Naive thymus-derived CD4-positive, alpha-beta T cell (primary cell): ENCODE measurements at places on chromosomes 13 and 19. TPM values are rescaled to one million over a fixed set of nuclear protein-coding genes. Genes with fewer than 3 reads are reported as not detected.

DNA sequence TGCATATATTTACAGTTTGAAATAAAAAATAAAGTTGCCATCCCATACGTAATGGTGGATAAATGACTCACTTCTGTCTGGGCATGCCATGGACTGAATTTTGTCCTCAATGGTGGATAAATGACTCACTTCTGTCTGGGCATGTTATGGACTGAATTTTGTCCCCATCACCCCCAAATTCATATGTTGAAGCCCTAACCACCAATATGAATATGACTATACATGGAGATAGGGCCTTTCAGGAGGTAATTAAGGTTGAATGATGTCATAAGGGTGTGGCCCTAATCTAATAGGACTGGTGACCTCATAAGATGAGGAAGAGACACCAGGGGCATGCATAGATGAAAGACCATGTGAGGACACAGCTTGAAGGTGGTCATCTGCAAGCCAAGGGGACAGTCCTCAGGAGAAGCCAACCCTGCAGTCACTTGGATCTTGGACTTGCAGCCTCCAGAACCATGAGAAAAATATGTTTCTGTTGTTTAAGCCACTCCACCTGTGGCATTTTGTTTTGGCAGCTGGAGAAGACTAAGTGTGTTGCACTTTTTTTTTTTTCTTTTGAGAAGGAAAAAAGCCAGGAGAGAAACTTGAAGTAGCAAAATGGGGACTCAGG lies 41.8 kb downstream of the RFC3 start:
- H3K36me3 ChIP-seq = no peaks in the 10 kb centered on the region
- H3K4me1 ChIP-seq = no peaks in the 10 kb centered on the region
- no peak for DNase-seq

- no peaks in the 10 kb centered on the region for H3K4me1 ChIP-seq
- no peaks in the 10 kb centered on the region for H3K36me3 ChIP-seq
- no peak overlapping the region for H3K27ac ChIP-seq
- no peak for DNase-seq
- no peaks in the 10 kb centered on the region for H3K27me3 ChIP-seq
Measured at GRCh38 chr19:48698046-48698445, 2.3 kb downstream of the FUT2 start.

Gene IGFL3
- total RNA-seq = not detected

DNA sequence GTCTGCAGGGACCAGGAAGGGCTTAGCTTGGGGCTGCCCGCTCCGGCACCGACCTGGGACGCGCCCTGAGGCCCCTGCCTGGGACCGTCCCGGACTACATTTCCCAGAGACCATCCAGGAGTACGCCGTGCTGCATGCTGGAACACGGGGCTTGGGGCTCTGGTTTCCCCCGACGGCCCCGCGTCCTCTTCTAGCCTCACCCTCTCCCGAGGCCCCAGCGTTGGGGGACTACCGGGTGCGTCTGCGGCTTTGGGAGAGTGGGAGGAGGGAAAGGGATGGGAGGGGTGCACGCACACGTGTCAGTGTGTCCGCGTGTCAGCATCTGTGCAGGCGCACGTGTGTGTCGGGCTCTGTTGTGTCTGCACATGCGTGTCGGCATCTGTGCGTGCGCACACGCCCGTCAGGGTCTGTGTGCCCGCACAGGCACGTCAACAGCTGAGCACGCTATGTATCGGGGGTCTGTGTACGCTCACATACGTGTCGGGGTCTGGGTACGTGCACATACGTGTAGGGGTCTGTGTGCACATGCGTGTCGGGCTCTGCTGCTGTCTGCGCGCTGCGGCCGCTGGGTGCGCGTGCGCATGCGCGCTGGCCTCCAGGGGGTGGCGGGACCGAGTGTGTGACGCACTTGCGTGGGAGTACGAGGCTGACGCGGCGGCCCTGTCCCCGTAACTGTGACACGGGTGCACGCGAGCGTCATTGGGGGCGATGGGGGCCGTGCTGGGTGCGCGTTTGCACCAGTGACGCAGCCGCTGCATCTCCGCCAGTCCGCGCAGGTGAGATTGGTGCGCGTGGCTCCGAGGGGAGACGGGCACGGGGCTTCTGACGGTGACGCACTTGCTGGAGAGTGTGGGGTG lies at the start of gene ZNF331:
Gene ZNF331, plus strand, starts transcription at position 625 of the 857 bp plus-strand sequence. CDS start 31,232 bp downstream, outside the sequence.
- peak; percentile 96 for DNase-seq
- peak within 1 kb of the TSS; percentile 65 for H3K4me3 ChIP-seq
- H3K36me3 ChIP-seq = peaks cover 19% of the 10 kb centered on the region
- H3K27ac ChIP-seq = peak within 1 kb of the TSS; percentile 98

DNA sequence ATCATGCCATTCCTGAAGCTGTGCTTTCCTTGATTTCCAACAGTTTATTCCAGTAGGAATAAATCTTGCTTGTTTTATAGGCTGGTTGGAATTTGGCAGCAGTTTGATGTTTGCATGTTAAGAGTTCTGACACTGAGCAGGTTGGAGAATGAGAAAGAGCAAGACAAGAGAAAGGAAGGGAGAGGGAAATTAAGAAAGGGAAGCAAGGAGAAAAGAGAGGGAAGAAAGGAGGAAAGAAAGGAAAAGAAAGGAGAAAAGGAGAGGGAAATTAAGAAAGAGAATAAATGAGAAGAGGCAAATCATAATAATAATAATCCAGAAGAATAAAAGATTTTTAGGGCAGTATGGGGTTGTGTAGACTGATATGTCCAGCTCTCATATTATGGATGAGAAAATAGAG lies 28.4 kb upstream of the UQCRFS1 start:
- no peak overlapping the region for H3K27ac ChIP-seq
- DNase-seq = no peak
- H3K36me3 ChIP-seq = no peaks in the 10 kb centered on the region
- peaks cover 2% of the 10 kb centered on the region for H3K27me3 ChIP-seq
- no peaks in the 10 kb centered on the region for H3K4me1 ChIP-seq

GRCh38 chr19:54035215-54036178 lies 28.2 kb downstream of the VSTM1 start:
- no peaks in the 10 kb centered on the region for H3K36me3 ChIP-seq
- no peaks in the 10 kb centered on the region for H3K4me1 ChIP-seq
- no peaks in the 10 kb centered on the region for H3K27me3 ChIP-seq
- no peak overlapping the region for H3K4me3 ChIP-seq

Gene LGALS14
- total RNA-seq = not detected

DNA sequence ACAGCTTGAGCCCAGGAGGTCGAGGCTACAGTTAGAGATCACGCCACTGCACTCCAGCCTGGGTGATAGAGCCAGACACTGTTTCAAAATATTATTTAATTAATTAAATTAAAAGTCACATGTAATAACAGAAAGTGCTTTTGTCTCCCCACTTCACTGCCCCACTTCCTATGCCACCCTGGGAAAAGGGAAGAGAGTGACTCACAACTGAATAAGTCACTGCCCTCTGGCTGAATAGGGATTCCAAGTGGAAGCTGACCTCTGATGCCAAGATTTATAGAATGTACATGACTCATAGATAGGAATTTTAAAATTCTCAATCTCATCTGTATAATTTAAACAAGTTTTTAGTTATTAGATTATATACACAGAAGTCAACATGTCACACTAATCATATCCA lies 22.2 kb upstream of the ERVV-1 start:
- DNase-seq = no peak
- H3K4me1 ChIP-seq = peaks cover 6% of the 10 kb centered on the region
- no peak overlapping the region for H3K27ac ChIP-seq
- H3K4me3 ChIP-seq = no peak overlapping the region
- H3K36me3 ChIP-seq = no peaks in the 10 kb centered on the region

DNA sequence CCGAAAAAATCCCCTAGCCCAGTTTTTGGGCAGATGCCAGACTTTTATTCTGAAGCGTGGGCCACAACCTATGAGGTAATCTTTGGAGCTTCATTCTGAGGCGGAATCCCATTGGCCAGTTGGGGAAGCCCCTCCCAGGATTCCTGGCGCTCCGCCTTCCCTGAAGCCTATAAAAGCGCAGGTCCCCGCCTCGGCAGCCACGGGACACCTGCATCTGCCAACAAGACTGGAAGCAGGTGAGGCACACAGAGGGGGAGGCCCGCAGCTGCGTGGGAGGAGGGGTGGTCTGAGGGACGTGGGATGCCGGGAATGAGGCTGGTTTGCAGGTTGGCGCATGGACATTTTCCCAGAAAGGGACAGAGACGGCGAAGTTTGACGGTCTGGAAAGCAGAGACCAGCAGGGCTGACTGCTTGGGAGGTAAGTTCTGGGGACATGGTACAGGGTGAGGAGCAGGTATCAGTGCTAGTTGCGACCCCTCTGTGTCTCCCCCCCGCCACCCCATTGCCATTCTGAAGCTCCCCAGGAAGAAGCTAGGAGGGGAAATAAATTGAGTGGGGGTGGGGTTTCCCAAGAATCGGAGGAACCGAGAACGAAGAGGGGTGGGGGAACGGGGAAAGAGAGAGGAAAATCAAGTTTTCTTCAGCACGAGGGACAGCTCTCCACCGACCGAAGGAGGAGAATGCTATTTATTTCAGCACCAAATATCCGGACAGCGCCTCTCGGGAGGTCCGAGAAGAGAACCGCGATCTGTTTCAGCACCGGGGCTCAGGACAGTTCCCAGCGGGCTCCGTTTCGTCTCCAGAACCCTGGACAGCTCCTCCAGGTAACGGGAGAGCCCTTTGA lies 22.4 kb upstream of the FEM1A start:
- no peaks in the 10 kb centered on the region for H3K27me3 ChIP-seq
- no peaks in the 10 kb centered on the region for H3K4me1 ChIP-seq
- H3K36me3 ChIP-seq = no peaks in the 10 kb centered on the region
- H3K4me3 ChIP-seq = no peak overlapping the region

DNA sequence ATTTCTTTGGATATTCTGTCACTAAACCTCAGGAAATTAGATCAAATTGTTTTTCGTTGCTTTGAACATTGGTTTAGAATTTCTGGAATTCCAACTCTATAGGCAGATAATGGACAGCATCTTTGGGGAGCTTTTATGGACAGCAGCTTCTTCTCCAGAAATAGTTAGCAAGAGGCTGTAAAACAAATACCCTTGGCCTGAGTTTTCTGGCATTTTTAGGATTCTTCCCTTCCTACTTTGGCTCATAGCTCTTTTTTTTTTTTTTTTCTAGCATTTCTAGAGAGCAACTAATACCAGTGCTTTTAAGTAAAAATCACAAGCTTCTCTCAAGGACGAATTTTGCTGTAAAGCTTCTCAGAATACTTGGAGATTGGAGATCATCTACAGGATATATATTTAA lies 169.8 kb upstream of the SPRY2 start:
- H3K36me3 ChIP-seq = no peaks in the 10 kb centered on the region
- H3K4me3 ChIP-seq = no peak overlapping the region
- no peaks in the 10 kb centered on the region for H3K4me1 ChIP-seq

- DNase-seq = no peak
- no peaks in the 10 kb centered on the region for H3K27me3 ChIP-seq
- peak overlapping the region; percentile 15 for H3K4me3 ChIP-seq
- no peaks in the 10 kb centered on the region for H3K36me3 ChIP-seq
- peak overlapping the region; percentile 82 for H3K27ac ChIP-seq
Measured at GRCh38 chr13:46165485-46166223, 16.3 kb downstream of the LCP1 start.

Gene GRIN3B
- 0.56 TPM for total RNA-seq

Gene CCDC169
- total RNA-seq = not detected in 2 replicates

Gene RINL
- total RNA-seq = 66.9 TPM

DNA sequence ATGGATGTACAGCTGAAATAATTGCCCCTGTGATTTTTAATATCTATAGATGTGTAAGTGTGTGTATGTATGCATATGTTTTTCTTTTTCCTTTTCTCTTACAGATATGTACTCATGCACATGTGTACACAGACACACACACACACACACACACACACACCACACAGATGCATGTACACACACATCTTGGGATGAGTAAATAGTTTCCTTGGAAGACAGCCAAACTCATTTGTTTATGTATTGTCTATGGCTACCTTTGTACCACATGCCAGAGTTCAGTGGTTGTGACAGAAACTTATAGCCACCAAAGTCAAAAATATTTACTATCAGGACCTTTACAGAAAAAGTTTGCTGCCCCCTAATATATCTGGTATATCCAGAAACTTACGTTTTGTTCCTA lies 192.6 kb downstream of the MAB21L1 start:
- no peak overlapping the region for H3K27ac ChIP-seq
- no peak for DNase-seq

- H3K27me3 ChIP-seq = peaks cover 3% of the 10 kb centered on the region
- no peak for DNase-seq
- H3K4me1 ChIP-seq = no peaks in the 10 kb centered on the region
- no peak overlapping the region for H3K27ac ChIP-seq
Measured at GRCh38 chr19:595326-596262, 5.9 kb downstream of the HCN2 start.

DNA sequence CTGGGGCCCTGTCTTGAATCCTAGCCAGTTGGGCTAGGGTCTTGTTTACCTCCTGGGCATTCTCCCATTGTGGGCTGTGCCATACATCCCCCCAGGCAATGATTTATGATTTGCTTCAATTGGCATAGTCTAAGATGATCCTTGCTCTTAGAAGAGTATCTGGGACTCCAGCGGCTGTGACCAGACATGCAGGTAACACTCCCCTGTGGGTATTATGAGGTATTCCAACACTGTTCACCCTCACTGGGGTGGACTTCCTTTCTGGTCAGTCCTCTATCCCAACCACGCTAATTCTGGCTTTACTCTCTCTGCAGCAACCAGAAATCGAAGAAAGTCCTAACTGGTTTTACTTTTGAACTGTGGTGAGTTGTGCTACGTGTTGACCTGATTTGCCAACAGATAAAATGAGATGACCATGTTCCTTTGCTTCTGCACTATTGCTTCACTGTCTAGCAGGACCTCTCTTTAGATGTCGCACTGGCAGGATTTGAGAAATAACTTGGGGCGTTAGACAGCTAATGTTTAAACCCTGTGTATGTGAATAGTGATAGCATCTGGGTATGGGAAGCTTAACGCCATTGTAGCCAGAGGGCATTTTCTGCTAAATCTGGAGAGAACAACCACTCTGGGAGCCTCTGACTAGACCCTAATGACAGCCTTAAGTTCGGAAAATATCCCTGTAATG lies 6.7 kb upstream of the LRCH1 start:
- H3K27me3 ChIP-seq = no peaks in the 10 kb centered on the region
- H3K36me3 ChIP-seq = no peaks in the 10 kb centered on the region
- peaks cover 3% of the 10 kb centered on the region for H3K4me1 ChIP-seq
- H3K27ac ChIP-seq = no peak overlapping the region

Gene ATP4B
- not detected for total RNA-seq

- H3K27me3 ChIP-seq = no peaks in the 10 kb centered on the region
- H3K36me3 ChIP-seq = no peaks in the 10 kb centered on the region
- H3K4me3 ChIP-seq = no peak overlapping the region
- H3K27ac ChIP-seq = no peak overlapping the region
- no peak for DNase-seq
- H3K4me1 ChIP-seq = no peaks in the 10 kb centered on the region
Measured at GRCh38 chr13:78401873-78402707, 201.3 kb downstream of the POU4F1 start.

GRCh38 chr19:44732235-44733014 lies 16.1 kb upstream of the BCL3 start:
- no peak overlapping the region for H3K4me3 ChIP-seq
- DNase-seq = no peak
- no peaks in the 10 kb centered on the region for H3K27me3 ChIP-seq
- no peaks in the 10 kb centered on the region for H3K36me3 ChIP-seq
- no peaks in the 10 kb centered on the region for H3K4me1 ChIP-seq
